A549 (cell line): ENCODE measurements at places on chromosomes 7 and 10.

GRCh38 chr10:120530699-120531098, 73.7 kb downstream of the PLPP4 start:
- no peak for DNase-seq

DNA sequence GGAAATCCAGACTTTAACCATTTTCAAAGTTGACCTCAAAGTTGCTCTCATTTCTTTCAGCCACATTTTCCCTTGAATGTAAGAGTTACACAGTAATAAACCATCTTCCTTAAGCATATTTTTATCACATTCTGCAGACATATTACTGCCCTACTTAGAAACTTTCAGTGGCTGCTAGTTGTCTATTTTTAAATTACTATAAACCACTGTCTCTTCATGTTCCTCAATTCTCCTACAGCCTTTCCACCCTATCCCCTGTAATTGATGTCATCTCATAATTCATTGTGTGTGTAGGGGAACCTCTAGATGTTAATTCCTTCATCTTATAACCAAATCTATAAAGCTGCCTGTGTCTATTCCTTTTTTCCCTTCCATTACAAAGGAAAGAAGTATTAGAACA, 78.1 kb upstream of the STRIP2 start:
- no peak for DNase-seq

DNA sequence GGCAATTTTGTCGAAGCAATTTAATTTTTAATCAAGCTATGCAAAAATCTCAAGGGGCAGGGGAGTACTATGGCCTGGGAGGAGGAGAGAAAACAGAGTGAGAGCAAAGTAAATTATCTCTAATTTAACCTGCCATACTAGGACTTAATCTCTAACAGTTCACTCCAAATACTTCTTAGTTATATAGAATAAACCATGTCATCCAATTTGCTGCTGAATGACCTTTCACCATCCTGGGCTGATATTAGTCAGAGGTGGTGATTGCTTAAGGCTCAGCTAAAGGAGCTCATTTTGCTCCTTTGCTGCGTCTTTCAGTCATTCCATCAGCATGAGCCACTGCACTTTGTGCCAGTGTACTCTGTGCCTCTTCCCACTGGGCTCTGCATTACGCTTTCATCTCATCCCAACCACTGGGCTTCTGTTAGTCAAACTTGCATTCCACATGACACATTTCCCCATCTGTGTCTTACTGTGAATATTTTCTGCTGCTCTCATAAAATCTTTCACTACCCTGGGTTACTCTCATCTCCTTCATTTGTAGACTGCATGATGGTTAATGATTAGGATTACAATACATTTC, 84.3 kb downstream of the CD36 start:
- DNase-seq = peak; percentile 98

DNA sequence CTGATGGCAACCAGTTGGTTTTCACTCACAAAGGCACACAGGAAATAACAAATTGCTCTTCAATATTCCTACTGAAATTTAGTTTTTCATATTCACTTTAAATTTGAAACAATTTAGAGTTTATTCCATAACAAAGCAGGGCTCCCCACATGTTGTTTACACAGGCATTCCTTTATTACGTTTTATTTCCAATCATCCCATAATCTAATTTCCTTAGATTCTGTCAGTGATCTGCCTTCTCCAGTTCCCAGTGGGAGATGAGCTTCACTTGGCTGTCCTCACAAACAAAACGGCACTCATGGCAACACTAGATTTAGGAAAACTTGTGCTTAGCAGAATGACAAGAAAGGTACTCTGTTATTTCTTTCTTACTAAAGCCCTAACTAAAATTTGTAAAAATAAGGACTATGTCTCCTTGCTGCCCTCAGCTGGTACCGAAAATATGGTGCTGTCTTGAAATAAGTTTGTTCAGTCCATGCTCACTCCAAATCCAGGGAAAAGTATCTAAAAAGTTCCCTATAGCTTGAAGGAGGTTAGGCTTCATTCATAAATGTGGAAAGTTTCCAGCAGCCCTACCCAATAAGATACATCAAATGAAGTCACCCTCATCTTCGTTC, 23.0 kb downstream of the PHYH start:
- no peak for DNase-seq

DNA sequence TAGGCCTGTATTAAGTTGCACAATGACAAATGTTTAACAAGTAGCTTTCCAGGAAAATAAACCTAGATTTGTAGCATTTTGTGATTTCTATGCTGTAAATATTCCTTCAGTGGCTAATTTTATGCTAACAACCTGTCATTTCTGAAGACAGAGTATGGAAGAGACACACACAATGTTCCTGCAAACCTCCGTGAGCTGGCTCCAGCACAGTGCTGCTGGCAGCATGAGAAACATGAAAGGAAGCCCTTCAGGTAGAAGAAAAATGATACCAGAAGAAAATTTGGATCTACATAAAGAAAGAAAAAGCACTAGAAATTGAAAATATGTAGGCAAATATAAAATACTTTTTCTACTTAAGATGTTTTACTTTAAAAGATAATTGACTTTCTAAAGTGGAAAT, 69.5 kb upstream of the CTTNBP2 start:
- DNase-seq = no peak

GRCh38 chr10:5563321-5563961, 38.7 kb downstream of the CALML3 start:
- DNase-seq = no peak

DNA sequence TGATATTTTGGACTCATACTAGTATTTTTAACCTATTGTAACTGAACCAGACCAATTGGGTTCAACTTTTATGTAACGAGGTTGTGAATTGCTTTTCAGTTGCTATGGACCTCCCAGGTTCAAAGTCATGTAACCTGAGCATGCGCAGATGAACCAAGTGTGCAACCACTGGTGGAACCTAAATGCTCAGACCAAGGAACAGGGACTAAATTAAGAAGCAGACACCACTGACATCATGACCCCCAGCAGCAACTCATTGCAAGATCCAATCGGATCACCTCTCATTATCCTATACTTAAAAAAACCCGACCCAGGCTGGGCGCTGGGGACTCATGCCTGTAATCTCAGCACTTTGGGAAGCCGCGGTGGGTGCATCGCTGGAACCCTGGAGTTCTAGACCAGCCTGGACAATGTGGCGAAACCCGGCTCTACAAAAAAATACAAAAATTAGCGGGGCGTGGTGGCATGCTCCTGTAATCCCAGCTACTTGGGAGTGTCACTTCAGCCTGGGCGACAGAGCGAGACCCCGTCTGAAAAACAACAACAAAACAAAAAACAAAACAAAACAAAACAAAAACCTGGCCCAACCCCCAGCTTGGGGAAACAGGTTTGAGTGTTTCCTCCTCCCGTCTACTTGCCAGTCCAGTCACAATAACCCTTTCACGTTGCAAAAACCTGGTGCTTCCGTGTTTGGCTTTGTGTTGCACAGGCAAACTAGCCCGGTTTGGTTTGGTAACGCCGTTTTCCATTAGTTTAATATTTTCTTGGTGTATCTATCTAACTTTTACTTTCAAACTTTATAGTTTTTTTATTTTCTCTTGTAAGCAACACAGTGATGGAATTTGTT, 11.3 kb upstream of the ZNF518A start:
- peak; percentile 72 for DNase-seq

- peak; percentile 46 for DNase-seq
Measured at GRCh38 chr10:104642658-104643302, 1.7 kb downstream of the SORCS3 start.

DNA sequence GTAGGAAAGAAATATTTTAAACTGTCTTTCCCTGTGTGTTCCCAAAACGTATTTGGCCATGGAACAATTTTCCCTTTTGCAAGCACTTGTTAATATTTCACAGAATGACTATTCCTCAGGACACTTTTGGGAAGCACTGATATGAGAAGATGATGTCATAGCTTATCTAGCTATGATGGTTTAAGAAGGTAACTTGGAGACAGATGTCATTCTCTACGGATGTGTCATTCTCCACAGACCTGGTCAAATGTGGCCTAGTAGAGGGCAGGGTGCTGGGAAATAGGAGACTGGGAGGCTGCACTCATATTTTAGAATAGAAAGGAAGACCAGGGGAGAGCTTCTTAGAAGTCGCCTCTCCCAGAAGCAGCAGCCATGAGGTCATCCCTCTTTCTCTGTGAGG, 220.7 kb upstream of the GLI3 start:
- DNase-seq = no peak

- DNase-seq = no peak
Measured at GRCh38 chr10:12950583-12951128, 50.9 kb downstream of the CCDC3 start.

- no peak for DNase-seq
Measured at GRCh38 chr10:43965918-43966570, 317.4 kb upstream of the ZNF32 start.

DNA sequence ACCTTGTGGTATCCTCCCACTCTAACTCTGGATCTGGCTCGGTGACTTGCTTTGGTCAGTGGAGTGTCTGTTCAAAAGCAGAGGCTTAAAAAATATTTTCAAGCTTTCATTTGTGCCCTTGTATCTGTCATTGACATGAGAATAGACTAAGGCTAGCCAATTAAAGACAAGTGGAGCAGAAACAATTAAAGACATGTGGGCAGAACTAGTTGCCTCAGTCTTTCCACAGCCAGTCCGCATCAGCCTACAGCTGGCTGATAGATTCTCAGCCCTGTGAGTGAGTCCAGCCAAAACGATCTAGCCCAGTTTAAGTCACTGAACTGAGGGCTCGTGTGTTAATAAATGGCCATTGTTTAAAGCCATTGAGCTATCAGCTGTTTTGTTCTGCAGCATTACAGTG, 185.2 kb upstream of the DGKB start:
- DNase-seq = no peak
